ENCODE measurements at places on chromosomes 5 and 9. TPM values are rescaled to one million over a fixed set of nuclear protein-coding genes. Genes with fewer than 3 reads are reported as not detected.

Gene SPATA31A3
- total RNA-seq, result not detected

DNA sequence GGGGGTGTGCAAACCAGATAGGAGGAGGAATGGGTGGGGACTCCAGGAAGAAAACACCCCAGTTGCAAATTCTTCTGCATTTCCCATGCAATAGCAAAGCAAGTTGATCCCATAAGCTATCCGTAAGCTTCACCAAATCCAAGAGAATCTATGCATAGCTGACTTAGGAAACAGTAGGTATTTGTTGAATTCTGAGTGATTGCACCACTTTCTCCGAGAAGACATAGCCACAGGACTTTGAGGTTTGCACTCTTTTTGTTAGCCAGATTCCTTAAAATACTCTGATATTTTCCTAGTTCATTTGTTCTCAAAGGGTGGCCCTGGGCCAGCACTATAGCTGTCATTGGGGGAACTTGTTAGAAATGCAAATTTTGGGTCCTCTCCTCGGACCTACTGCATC lies 271.9 kb downstream of the SLIT3 start:
- ATAC-seq, result peak; percentile 33

DNA sequence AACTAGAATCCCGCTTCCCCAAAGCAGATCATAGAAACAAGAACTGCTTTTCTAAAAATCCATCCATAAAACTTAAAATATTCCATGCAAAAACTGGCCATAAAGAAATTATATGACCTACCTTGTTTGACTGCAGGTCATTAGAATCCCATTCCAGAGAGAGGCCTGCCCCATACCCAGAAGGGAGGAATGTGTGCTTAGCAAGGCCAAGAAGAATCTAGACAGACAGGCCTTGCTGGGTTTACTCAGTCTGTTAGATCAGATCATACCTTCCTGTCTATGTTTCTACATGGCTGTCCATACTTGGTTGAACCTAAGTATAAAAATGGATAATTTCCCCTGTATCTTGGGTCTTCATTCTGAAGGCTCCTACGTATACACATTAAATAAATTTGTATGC lies 358.8 kb upstream of the TRPC7 start:
- peak; percentile 52 for ATAC-seq

- no peak for ATAC-seq
Measured at GRCh38 chr5:72325566-72326305, 5.6 kb downstream of the PTCD2 start.

Gene LCN10
- 1.3 TPM for total RNA-seq

GRCh38 chr5:124480964-124481363 lies 265.5 kb downstream of the ZNF608 start:
- ATAC-seq, result no peak

GRCh38 chr5:35335752-35336151 lies 105.5 kb upstream of the PRLR start:
- no peak for ATAC-seq

GRCh38 chr9:3455717-3456116 lies 70.1 kb downstream of the RFX3 start:
- no peak for ATAC-seq

DNA sequence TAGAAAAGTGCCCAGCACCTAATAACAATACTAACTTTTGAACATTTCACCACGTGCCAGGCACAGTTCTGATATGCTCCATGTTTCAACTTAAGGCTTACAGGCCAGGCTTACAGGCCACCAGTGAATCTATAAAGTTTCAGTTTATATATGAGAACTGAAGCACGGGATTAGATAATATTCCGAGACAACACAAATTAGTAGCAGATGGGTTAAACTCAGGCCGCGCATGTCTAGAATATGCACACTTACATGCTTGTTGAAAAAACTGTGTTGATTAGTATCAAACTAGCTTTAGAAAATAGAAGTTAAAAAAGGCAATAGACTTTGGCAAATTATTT lies 587.9 kb downstream of the MTRR start:
- no peak for ATAC-seq

GRCh38 chr9:131982102-131982501 lies 97.6 kb downstream of the MED27 start:
- no peak for ATAC-seq

Gene GABRA6
- total RNA-seq, result not detected

DNA sequence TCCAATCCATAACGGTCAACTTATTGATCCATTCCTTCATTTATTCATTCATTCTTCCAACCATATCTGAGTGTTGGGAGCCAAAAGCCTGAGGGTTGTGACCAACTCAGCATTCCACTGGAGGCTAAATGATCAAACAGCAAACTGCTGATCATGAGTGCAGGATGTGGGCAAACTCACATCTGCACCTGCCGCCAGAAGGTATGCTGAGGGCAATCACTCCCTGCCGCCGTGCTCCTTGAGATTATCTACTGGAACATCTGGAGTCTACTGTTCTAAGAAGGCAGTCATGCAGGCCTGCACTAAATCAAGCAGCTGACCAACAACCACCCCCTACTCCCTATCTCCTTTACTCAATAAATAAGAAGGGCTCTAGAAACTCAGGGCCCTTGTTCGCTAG lies 184.0 kb downstream of the TTLL11 start:
- no peak for ATAC-seq

DNA sequence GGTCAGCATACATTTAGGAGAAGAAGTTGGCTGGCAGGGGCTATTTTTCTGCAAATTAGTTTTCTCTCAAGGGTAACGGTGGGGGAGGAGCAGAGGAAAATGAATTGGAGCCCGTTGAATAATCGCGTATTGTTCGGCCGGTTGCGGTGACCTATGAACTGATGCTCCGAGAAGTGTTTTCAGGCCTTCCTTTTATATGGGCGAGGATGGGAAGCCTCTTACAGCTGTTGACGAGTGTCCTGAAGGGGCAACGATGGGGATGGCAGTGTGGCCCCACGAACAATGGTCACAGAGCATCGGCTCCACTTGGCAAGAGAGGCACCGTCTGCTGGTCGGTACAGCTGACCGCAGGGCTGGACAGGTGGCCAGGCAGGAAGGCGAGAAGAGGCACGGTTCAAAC lies 400.7 kb downstream of the ZSWIM6 start:
- no peak for ATAC-seq

GRCh38 chr5:15286650-15287049 lies 213.3 kb upstream of the FBXL7 start:
- no peak for ATAC-seq

DNA sequence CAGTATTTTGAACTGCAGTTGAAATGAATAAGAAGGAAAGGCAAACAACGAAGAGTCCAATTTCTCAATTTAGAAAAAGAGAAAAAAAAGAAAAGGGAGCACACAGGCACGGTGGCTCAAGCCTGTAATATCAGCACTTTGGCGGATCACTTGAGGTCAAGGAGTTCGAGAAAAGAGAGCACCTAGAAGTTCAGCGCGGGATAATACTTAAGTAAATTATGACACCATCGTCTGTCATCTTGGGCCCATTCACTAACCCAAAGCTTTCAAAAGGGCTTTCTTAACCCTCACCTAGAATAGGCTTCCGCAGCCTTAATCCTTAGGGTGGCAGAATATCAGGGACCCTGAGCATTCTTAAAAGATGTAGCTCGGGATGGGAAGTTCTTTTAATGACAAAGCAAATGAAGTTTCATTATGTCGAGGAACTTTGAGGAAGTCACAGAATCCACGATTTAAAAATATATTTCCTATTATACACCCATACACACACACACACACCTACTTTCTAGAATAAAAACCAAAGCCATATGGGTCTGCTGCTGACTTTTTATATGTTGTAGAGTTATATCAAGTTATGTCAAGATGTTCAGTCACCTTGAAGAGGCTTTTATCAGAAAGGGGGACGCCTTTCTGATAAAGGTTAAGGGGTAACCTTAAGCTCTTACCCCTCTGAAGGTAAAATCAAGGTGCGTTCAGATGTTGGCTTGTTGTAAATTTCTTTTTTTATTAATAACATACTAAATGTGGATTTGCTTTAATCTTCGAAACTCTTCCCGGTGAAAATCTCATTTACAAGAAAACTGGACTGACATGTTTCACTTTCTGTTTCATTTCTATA lies 602 bp upstream of the CD274 start:
- peak; percentile 66 for ATAC-seq

DNA sequence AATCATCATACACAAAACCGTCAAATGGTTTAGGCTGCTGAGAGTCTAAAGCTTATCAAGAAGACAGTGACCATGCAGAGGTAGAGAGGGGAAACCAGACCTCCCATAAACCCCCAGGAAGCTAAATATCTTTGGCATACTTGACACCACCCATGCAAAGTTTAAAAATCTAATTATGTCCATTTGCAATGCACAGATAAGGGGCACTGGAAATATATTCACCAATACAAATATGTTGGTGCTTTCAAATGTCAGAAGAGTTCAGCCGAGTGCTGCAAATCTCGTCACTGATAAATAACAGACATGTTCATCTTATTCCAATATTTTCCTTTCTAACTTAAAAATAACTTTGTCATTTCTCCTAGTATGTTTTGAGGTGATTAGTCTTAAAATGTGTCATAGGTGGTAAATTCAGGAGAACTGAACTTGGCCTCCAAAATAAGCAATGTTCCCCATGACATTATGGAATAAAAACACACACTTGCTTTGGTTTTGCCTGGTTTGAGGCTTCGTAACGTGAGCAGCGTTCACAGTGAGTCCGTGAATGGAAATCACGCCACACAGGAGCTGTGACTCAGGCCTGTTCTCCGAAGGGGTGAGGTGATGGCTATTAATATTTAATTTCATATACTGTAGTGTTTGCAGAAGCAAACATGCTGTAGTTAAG lies 182.2 kb downstream of the AOPEP start:
- ATAC-seq, result no peak

GRCh38 chr5:40321514-40321913 lies 358.2 kb upstream of the PTGER4 start:
- ATAC-seq, result no peak

GRCh38 chr5:67249590-67249895 lies 52.9 kb upstream of the CD180 start:
- no peak for ATAC-seq

- ATAC-seq, result no peak
Measured at GRCh38 chr5:85823462-85824426, 794.0 kb upstream of the COX7C start.

DNA sequence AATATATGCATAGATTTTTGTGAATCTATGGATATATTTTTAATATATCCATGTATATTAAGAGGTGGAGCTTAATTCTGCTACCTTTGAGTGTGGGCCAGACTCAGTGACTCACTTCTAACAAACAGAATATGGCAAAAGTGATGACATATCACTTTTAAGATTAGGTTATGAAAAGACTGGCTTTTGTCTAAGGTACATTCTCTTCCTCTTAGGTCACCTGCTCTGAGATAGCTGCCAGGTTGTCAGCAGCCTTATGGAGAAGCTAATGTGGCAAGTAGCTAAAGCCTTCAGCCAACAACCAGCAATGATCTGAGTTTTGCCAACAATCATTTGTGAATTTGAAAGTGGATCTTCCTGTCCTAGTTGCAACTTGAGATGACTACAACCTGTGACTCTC lies 83.8 kb downstream of the ANKRD31 start:
- ATAC-seq, result peak; percentile 98

- ATAC-seq, result no peak
Measured at GRCh38 chr5:59547731-59548130, 345.8 kb downstream of the PDE4D start.

DNA sequence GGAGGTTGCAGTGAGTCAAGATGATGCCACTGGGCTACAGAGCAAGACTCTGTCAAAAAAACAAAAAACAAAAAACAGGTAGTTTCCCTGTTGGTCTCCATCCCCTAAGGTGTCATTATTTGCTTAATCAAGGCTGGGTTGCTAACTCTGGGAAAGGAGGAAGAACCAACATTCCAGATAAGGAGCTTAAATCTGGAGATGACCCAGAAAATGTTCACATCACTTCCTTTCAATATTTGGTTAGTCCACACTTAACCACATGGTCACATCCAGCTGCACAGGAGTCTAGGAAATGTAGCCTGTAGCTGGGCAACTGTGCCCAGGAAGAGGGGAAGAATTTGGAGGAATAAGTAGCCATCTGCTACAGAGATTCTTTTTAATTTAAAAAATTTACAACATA lies 25.9 kb upstream of the MEGF9 start:
- no peak for ATAC-seq

DNA sequence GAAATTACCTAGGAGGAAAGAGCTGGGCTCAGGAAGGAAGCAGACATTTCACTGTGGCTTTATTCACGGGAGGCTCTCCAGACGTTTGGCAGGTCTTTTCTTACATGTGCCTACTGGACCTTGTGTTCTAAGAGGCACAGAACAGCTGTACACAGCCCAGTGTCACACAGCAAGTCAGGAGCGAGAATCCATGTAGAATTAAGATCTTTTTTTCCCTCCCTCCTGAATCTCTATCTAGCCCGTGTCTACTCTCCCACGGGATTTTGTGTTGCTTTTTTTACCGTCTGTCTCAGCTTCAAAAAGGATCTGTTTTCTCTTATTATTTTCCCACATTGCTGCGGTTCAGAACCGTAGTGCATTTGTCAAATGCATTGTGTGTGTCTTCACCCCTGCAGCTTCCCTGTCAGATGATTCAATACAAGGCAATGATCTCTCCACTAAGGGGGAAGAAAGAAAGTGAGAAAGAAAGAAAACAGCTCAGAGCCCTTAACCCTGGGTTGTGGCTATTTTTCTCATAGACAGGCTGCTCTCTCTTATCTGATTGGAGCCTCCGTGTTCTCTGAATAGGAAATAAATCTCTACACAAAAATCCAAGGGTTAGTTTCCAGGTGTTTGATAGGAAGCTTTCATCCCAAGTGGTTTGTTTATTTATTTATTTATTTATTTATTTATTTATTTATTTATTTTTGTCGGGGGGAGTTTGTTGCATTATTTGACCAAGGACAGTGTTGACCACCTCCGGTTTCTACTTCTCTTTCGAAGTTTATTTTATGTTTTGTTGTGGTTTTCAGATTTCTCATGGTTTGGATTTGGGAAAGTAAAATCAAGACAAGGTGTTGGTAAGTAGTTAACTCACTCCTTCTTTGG lies 191.0 kb downstream of the NTRK2 start:
- ATAC-seq, result no peak

DNA sequence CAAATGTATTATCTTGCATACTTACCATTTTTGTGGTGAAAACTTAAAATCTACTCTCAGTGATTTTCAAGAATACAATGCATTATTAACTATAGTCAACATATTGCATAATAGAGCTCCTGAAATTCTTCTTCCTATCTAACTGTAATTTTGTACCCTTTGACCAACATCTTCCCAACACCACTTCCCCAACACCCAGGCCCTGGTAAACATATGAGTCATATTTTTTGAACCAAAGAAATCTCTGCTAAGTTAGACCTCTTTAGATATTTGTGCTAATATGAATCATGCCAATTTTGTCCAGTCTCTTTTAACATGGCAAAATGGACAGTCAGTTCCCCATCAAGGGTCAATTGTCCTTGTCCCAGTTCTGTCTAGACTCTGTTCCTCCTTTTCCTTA lies 18.5 kb upstream of the RGS7BP start:
- no peak for ATAC-seq

Gene GDA
- total RNA-seq, result 0.52 TPM

Data from esophagus mucosa (tissue), 1 donor.